GM06990 (cell line): ENCODE measurements at places on chromosomes 1 and 21.

GRCh38 chr1:30404341-30404740 lies 319.0 kb downstream of the MATN1 start:
- no peak for DNase-seq

- DNase-seq = no peak
Observed at GRCh38 chr1:30409476-30410152, 313.8 kb downstream of the MATN1 start.

GRCh38 chr1:158285756-158286241 lies 3.9 kb upstream of the CD1C start:
- DNase-seq = peak; percentile 74

DNA sequence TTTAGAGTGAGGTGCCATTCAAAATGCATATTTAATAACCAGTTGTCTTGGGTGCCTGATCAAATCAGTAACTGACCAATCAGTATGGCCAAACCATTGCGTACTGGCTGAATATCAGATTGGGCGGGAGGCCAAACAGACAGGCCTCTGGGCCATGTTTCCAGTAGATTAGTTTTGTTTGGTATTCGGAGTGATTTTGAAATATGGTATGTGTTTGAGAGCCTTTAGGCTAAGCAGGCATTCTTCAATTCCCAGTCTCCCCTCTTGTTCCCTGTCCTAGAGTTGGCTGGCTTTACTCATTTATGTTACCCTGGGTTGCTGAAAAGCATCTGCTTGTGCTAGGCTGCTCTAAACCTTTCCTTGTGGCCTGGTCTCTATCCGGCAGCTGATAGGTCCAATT lies 80.1 kb downstream of the BACH1 start:
- no peak for DNase-seq

- no peak for DNase-seq
Observed at GRCh38 chr1:61130338-61131000, 48.1 kb downstream of the NFIA start.
